ENCODE measurements at places on chromosomes 16 and 17. TPM values are rescaled to one million over a fixed set of nuclear protein-coding genes. Genes with fewer than 3 reads are reported as not detected.

DNA sequence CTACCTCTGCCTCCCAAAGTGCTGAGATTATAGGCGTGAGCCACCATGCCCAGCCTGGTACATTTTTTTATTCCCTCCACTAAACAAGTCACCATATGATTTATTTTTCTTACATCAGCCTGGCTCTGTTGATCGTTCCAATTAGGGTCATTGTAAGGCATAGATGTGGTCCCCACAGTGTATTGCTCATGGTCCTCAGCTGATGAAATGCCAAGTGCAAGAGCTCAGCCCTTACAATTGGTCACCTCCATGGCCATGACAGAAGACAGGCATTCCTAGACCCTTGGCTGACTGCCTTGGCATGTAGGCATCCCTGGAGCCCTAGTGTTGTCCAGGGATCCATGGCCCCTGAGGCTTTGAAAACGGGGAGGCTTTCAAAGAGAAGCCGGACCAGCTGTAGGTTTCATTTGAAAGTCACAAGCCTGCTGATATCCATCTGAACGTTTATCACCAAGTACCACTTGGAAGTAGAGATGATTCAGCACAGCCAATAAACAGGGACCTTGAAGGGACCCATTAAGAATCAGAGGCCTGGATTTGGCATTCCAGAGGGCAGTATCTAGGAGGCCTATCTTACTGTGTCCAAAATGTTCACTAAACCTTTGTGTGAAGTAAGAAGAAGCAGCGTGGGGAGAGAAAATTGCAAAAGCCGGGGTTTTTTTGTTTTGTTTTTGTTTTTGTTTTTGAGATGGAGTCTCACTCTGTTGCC is 20.6 kb upstream of the PRKCA start:
- no peak for DNase-seq
- H3K36me3 ChIP-seq = no peaks in the 10 kb centered on the region
- no peak overlapping the region for H3K27ac ChIP-seq
- H3K4me3 ChIP-seq = no peak overlapping the region
- no peaks in the 10 kb centered on the region for H3K27me3 ChIP-seq
- no peaks in the 10 kb centered on the region for H3K4me1 ChIP-seq

CFDP1 gene
- 390 TPM for polyA plus RNA-seq

HOXB2 gene
- polyA plus RNA-seq = 0.89 TPM

DNA sequence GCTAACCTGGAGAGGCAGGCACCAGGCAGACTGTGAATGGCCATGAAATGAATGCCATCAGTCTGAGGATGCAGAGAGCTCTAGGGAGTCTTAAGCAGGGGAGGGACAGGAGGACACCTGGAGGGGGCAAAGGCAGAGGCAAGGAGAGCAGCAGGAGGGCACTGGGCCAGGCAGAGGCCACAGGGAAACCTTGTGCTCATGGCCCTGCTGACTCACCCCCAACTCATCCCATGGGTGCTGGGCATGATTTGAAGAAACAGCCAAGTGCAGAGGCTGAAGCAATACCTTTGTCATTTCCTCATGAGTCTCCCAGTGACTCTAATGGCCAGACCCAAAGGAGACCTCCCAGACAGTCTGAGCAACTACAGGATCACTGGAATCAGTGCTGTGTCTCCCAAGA is 141.4 kb downstream of the TMEM132E start:
- no peak for DNase-seq
- H3K36me3 ChIP-seq = no peaks in the 10 kb centered on the region
- peaks cover 5% of the 10 kb centered on the region for H3K27me3 ChIP-seq
- no peaks in the 10 kb centered on the region for H3K4me1 ChIP-seq
- H3K27ac ChIP-seq = no peak overlapping the region

GRCh38 chr17:73747221-73748002 is 103.2 kb upstream of the SDK2 start:
- peaks cover 2% of the 10 kb centered on the region for H3K4me1 ChIP-seq
- H3K27ac ChIP-seq = no peak overlapping the region
- H3K27me3 ChIP-seq = peaks cover 2% of the 10 kb centered on the region
- no peak overlapping the region for H3K4me3 ChIP-seq

Data from small intestine (tissue), 16 donors.